Stimulated activated CD8-positive, alpha-beta memory T cell treated with anti-CD3 and anti-CD28 coated beads, Interleukin-4, amount 100 ng/mL, for 4 hours (primary cell): ENCODE measurements at places on chromosomes 16 and 17.

DNA sequence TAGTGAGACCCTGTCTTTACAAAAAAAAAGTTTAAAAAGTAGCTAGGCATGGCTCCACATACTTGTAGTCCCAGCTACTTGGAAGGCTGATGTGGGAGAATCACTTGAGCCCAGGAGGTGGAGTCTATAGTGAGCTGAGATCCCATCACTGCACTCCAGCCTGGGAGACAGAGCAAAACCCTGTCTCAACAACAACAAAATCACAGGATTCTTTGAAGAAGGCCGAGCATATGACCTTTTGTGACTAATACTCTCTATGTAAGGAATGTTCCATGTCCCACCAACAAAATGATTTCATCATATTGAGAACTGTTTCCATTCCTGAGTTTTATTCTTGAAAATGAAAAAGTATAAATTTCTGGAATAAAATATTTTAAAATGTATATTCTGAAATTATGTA lies 58.9 kb upstream of the EFCAB3 start:
- no peak for DNase-seq

- no peak for DNase-seq
Observed at GRCh38 chr17:44312396-44313104, 4.1 kb downstream of the RUNDC3A start.

GRCh38 chr17:53818929-53819328 lies 3.8 kb upstream of the KIF2B start:
- DNase-seq, result no peak

GRCh38 chr17:75645889-75646637 lies 12.8 kb downstream of the SMIM5 start:
- DNase-seq, result no peak

GRCh38 chr16:80570106-80570478 lies 29.3 kb downstream of the DYNLRB2 start:
- DNase-seq, result no peak

- DNase-seq, result no peak
Observed at GRCh38 chr17:2937331-2938003, 125.9 kb downstream of the OR1D5 start.

- no peak for DNase-seq
Observed at GRCh38 chr17:75878174-75878998, at the start of gene TRIM47. TSS of gene TRIM47 (minus strand) at chr17:75878581. CDS start at chr17:75878548, 33 bp downstream.

DNA sequence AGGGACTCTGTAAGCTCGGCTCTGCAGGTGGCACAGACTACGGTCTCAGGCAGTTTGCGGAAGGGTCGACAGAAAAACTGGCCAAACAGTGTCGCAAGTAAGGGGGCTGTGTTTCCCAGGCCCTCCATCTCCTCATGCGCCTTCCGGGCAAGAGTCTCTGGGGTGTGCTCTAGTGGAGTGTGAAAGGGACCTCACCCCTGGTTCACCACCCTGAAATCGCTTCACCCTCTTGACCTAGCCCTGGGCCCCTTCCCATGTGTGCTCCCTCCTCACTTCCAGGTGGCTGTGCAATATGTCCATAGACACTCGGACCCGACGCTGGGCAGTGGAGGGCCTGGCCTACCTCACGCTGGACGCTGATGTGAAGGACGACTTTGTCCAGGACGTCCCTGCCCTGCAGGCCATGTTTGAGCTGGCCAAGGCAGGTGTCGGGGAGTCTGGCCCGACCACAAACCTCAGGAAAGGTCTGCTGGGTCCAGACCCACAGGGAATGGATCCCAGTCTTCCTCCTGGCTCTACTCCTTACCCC lies 22.3 kb downstream of the UNC45B start:
- no peak for DNase-seq

DNA sequence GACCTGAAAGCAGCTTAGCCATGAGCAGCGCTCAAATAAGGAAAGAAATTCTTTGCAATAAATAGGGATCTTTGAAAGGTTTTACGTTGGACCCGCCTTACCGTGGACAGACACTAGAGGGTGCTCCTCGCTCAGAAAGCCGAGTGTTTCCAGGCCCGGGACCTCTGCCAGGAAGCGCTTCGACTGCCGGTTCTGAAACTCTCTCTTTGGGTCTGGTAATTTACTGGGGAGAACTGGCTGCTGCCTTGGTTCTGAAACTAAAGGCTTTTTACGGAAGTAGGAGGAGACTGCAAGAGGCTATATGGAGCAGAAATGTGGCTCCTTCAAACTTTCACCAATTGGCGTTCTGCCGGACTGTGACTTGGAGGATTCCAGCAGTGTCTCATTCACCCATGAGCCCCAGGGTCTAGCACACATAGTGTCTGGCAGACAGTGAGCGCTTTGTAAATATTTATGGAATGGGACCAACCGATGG lies 45.6 kb upstream of the HOXB9 start:
- DNase-seq, result peak; percentile 40

DNA sequence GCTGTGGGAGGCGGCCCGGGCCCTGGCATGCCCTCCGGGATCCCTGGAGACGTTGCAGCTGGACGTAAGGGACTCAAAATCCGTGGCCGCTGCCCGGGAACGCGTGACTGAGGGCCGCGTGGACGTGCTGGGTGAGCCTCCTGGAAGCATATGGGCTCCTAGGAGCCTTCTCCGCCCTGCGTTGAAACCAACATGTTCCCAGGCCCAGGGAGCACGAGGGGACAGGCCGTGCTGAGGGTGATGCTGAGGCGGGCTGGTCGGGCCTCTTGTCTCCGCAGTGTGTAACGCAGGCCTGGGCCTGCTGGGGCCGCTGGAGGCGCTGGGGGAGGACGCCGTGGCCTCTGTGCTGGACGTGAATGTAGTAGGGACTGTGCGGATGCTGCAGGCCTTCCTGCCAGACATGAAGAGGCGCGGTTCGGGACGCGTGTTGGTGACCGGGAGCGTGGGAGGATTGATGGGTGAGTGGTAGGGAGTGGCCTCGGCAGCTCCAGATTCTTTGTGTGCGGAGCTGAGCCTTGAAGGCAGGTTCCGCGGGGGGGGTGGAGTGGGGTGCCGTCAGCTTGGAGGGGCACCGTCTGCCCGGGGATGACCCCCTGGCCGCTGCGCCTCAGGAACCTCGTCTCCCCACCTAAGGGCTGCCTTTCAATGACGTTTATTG lies 567 bp downstream of the HSD17B1 start:
- no peak for DNase-seq

- no peak for DNase-seq
Observed at GRCh38 chr17:33647956-33648355, 354.9 kb upstream of the ASIC2 start.

DNA sequence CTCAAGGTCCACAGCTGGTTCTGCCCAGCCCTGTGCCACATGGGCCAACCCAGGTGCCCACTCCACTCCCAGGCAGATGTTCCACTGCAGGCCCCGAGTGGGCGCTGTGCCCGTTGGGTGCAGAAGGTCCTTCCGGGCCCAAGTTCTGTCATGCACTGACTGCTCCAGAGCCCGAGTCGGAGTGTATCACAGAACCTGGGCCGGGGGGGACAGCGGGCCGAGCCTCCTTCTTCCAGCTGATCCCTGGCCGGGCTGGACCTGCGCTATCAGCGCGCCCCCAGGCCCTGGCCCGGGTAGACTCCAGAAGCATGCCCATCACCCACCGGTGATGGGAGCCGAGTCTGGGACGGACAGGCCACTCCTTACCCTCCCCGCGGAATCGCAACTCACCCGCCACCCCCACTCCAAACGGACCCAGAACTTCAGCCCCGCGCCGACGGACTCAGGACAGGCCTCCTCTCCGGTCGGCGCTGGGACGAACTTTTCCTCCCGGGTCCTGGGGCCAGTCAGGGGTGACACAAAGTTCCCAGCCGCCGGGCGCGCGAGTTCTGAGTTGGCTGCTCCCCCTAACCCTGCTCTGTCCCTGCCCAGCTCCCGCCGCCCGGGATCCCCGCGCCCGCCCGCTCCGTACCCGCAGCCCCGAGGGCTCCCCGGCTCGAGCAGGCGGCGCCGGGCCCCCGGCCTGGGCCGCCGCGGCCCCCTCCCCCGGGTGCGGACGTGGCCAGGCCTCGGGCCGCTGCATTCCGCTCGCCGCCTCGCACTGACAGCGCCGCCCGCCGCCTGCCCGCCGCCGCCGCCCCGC lies at the start of gene COPZ2:
Gene COPZ2 (minus strand): TSS at position 762 of the 802 bp plus-strand sequence. CDS start 20 bp downstream, at position 742.
- peak; percentile 32 for DNase-seq

- DNase-seq, result no peak
Observed at GRCh38 chr17:10171122-10171571, 27.3 kb downstream of the GAS7 start.

DNA sequence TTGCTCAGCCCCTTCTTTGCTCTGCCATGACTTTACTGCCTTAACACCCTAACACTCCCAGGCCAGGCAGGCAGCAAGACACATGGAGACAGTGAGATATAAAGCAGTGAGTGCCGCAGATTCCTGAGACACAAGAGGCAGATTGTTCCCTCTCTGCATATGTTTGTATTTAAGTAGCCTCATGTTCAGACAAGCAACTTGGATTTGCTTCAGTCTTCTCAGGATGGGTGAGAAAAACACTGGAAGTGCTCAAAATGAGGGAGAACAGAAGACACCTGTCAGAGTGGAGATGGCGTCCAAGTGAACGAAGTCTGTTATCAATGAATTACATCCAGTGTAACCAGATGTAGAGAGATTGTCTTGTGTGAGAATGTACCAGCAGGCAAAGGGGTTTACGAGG lies 86.8 kb downstream of the CES1 start:
- no peak for DNase-seq

- DNase-seq, result no peak
Observed at GRCh38 chr16:48054881-48055601, 100.8 kb downstream of the ABCC12 start.

- no peak for DNase-seq
Observed at GRCh38 chr16:88453611-88454522, 787 bp downstream of the ZFPM1 start.

- DNase-seq, result no peak
Observed at GRCh38 chr17:40611840-40612474, 35.7 kb downstream of the SMARCE1 start.

GRCh38 chr16:82088483-82088882 lies 53.4 kb downstream of the HSD17B2 start:
- DNase-seq, result no peak

DNA sequence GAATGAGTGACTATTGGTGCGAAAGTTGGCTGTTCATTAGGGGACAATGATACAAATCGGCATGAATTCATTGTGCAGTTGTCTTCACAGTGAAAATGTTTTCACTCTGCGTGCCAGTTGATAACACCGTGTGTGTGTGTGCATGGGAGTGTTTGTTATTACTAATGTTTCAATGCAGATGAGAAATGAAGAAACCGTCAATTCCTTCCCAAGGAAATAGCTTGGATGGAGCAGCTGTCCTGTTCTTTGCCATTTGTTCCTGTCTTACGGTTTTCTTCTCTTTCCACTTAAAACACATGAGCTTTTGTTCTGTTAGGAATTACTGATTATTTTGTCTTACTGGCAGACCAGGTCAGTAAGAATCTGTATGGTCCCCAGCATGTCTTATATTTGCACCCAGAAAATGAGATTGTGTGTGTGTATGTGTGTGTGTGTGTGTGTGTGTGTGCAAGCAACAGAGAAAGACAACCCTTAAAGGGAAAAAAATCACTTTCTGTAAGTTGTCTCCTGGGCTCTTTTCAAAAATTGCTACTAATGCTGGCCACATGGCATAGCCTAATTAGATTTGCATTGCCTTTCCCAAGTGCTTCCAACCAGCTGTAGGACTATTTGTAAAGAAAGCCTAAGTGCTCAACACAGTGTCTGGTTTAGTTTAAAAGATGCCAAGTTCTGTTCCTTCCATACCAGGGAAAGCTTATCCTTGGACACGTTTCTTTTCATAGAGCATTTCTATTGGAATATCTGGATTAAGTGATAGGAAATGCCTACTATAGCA lies 23.8 kb downstream of the SHISA9 start:
- DNase-seq, result no peak

DNA sequence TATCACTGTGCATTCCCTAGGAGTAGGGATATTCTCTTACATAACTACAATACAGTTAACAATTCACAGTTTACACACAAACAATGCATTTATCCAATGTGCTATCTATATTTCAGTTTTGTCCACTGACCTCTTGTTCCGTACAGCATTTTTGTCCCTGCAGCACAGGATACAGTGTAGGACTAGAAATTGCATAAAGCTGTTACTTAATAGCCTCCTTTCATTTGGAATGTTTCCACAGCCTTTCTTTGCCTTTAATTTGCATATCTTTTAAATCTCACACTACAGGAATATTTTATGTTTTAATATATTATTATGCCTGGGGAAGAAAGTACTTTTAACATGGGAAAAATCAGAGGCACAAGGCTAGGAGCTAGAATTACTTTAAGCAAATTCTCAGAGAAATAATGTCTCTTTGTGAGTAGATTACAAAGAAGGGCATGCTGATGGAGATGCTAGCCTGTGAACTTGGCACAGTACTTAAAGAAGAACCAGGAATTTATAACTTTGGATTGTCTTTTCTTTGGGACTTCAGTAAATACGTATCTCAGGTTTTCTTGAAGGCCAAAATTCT lies 144.3 kb downstream of the ITFG1 start:
- no peak for DNase-seq

DNA sequence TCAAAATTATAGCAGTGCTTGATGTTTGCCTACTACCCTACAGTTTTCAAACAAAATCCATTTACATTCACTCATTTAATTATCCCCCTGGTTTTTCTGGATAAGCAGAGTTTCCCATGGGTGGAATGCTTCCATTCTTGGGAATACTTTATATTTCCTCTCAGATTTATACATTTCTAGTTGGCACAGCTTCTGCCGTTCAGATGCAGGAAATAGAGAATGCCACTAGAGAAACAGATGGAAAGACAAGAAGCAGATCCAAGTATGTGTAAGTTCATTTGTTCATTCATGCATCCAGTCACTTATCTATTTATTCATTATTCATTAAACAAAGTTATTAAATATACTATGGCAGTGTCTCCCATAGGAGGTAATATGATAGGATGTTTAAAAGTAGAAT lies 65.0 kb upstream of the CACNG5 start:
- DNase-seq, result no peak

DNA sequence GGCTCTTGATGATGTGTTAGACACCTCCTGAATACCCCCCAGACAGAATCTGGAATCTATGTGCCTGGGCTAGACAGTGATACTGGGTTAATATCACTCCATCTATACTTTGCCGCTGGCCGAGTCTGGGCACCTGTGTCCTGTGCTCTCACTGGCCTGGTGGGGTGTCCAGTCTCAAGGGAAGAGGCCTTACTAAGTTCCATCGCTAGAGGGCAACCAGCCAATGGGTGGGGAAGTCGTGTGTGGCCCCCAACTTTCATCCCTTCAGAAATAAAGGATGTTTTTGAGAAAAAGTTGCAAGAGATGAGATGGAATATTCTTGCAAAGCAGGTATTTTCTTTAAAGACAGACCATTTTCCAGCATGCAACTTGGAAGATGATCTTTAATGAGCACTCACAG lies 1.6 kb upstream of the GLP2R start:
- DNase-seq, result no peak

- peak; percentile 13 for DNase-seq
Observed at GRCh38 chr17:8785547-8786413, 13.4 kb downstream of the MFSD6L start.
